Suppressor macrophage (primary cell): ENCODE measurements at places on chromosomes 4 and X.

- DNase-seq: no peak
Observed at GRCh38 chr4:117084866-117085701, at the start of gene TRAM1L1. Gene TRAM1L1 (minus strand): TSS chr4:117085576. CDS start chr4:117085393, 183 bp downstream.

DNA sequence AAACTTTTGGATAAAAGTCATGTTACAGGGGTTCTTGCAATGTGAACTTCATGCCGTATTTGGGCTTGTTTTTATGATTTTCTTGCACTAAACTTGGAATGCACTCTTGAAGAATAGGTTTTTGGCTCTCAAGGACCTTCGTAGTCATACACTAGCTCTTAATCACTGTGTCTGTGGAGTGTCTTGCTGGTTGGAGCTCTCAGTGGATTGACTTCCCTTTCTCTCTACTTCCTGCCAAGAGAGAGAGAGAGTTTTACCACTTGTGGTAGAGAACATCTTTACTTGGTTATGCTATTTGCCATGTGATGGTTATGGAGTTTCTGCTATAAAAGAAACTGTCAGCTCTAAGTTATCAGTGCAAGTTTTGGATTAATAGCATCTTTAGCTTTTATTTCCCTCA is 112.4 kb downstream of the BMPR1B start:
- no peak for DNase-seq

DNA sequence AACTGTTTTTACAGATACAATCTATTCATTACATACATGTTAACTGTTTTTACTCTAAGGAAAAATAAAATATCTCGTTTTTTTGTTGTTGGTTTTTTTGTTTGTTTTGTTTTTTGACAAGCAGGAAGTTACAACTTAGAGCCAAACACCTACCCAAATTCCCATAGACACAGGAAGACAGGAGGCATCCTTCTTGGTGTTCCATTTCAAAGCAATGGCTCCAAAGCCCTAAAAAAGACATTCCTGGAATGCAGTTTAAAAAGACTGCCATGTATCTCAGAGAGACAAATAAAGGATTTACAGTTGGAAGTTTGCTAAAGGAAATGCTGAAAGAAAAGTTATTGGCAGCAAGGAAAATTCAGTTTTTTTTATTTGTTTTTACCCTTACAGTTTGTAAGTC is 16.7 kb downstream of the ETFDH start:
- DNase-seq: no peak

- no peak for DNase-seq
Observed at GRCh38 chrX:115023139-115023538, 5.7 kb upstream of the IL13RA2 start.

- no peak for DNase-seq
Observed at GRCh38 chr4:96681218-96681617, 841.3 kb downstream of the PDHA2 start.

GRCh38 chr4:70925899-70926635 is 23.9 kb downstream of the MOB1B start:
- DNase-seq: peak; percentile 23

DNA sequence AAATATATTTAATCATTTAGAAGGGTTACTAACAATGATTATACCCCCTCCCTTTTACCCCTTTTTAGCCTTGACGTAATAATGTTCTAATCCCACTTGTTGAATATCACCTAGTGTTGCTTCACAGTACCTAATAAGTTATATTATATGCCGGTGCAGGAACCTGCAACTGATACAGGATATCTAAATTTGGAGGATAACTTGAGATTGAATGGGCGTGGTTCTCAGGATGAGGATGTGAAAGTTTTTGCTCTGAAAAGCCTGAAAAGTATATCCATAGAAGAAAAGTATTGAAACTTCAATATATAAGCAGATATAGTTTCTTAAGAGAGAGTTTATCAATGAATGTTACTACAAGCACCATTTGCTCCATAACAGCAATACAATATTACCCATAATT is 59.8 kb downstream of the ZNF711 start:
- DNase-seq: no peak

DNA sequence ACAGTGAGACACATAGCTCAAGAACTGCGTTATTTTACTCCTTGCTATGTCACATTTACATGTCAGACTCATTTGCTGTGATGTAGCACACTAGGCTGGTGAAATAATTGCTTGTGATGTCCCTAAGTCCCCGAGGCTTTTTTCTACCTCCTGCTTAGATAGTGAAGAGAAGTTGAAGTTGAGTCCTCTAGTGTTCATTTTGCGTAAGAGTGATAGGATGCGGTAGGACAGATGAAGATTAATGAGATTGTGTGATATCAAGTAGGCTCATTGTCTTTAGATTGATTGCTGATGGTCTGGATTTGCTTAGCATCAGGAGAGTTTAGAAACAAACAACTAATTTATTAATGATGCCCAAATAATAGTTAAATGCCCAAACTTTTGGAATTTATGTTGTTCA is 173.6 kb upstream of the NUDT6 start:
- DNase-seq: no peak

- DNase-seq: no peak
Observed at GRCh38 chr4:156194896-156195295, 241.2 kb upstream of the CTSO start.

DNA sequence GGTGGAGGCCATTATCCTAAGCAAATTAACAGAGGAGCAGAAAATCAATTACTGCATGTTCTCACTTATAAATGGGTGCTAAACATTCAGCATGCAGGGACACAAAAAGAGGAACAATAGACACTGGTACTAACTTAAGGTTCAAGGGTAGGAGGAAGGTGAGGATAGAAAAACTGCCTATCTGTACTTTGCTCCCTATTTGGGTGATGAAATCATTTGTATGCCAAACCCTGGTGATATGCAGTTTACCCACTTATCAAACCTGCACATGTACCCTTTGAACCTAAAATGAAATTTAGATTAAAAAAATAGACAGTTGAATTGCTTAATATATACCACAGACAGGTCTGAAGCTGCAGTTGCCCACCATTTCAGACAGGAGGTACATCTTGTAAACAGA is 143.3 kb upstream of the KLHL4 start:
- no peak for DNase-seq

DNA sequence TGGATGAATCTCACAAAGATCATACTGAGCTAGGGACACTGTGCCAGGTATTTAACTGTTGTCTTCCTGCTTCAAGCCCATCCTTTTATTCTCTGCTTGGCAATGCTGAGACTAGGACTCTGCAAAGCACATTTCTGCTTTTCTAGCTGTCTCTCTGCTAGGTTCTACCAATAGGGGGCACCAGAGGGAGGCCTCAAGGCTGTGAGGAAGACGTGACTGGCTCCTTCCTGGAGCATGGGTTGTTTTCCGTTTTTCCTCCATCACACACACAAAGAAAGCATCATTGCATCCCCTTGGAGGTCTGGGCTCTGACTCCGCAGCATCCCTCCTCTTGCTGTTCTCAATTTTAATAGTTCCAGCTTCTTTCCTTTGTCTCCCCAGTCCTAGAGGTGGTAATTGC is 10.9 kb upstream of the DCTD start:
- DNase-seq: peak; percentile 36

GRCh38 chr4:47485047-47485692 is at the start of gene ATP10D:
Gene ATP10D (plus strand): TSS chr4:47485275. CDS start chr4:47512541, 27,266 bp downstream.
- DNase-seq: peak; percentile 97

- no peak for DNase-seq
Observed at GRCh38 chr4:52685316-52685715, 26.2 kb upstream of the USP46 start.

- DNase-seq: no peak
Observed at GRCh38 chr4:57832083-57832482, 721.9 kb upstream of the IGFBP7 start.
